ENCODE measurements at places on chromosomes 3 and 15.

GRCh38 chr15:36062357-36062756 lies 516.4 kb upstream of the DPH6 start:
- DNase-seq, result no peak

DNA sequence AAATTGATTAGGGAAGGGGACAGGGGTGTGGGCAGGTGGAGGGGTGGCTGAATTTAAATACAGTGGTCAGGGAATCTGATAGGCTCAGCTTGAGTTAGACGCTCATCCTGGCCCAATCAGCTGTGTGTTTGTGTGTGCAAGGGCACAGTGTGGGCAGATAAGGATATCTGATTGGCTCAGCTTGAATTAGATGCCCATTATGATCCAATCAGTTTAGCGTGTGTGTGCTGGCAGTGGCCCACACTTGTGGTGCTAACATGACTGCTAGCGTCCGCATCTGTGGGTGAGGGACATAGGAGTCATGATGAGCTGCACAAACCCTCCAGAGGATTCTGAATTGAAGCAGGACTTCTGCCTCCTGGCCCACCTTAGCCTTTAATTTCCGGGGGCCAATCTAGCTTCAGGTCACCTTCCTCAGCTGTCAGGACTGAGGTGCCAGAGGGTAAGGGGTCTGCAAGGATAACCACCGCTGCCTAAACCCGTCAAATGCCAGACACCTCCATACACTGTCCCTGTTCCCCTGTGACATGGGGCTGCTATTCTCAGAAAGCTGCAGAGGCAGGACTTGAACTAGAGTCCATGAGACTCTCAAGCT lies 97.3 kb downstream of the CORO2B start:
- no peak for DNase-seq

DNA sequence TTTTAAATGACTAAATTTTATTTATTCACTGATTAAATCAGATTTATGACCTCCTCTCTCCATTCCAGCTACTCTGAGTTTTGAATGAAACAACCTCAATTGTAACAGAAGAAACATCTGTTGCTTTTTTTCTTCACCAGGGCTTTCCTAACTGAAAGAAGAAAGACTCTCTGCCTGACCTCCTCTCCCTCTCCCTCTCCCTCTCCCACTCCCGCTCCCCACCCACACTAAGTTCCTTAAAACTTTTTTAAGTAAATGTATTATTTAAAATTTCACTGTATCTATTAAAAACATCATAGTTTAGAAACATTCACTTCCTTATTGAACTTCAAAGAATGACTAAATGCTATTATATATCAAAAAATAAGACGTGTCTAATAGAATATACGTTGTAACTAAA lies 122.0 kb downstream of the TFDP2 start:
- DNase-seq, result no peak

DNA sequence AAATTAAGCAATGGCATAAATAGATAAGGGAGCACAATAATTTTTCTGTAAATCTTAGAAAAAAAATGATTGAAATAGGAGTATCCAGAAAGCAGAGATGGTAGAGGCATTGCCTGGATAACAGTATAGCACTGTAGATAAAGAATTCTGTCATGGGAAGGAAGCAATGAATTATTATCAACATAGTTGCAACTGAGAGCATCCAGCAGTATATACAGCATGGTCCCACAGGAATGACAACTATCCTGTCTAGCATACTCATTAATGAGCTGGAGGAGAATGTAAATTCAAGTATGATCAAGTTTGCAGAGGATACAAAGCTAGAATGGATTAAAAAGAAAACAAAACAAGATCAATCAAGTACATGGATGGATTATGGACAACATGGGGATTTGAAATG lies 90.8 kb downstream of the DPH6 start:
- peak; percentile 11 for DNase-seq

GRCh38 chr3:99741588-99741987 lies 76.1 kb upstream of the CMSS1 start:
- no peak for DNase-seq

DNA sequence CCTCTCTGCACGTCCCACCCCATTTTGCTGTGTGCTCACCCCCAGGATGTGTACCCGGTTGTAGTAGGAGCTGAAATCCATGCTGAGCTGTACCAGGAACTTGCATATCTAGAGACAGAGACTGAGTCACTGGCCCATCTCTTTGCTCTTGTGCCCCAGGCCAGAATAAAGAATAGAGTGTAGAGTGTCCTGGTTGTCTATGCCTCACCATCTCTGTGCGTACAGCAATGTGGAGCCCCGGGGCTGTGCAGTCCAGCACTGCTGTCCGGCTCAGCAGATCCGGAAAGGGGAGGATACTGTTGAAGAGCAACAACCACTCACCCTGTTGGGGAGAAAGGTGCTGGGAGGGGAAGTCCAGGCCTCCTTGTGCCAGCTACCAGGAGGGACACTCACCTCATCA lies 2.6 kb downstream of the DALRD3 start:
- no peak for DNase-seq

- no peak for DNase-seq
These were observed 485.2 kb upstream of the ROBO2 start for GRCh38 chr3:76554707-76555106.

GRCh38 chr15:92097474-92098178 lies 244.1 kb downstream of the SLCO3A1 start:
- peak; percentile 69 for DNase-seq

DNA sequence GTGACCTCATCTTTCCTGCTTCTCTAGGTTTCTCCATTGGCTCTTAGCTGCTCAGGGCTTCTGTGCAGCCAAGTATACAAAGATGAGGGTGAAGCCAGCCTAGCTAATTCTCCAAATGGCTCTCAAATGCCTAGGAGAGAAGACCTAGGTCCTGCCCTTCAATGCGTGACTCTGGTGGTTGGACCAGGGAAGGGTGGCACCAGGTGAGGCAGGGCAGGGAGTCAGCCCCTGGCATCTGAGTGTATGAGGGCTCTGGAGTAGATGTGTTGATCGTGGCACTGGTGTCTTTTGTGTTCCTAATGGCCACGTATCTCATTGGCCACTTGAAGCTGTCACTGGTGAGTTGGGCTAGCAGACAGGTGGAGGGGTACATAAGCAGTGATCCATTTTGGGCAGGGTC lies 59.8 kb downstream of the PDIA5 start:
- no peak for DNase-seq

DNA sequence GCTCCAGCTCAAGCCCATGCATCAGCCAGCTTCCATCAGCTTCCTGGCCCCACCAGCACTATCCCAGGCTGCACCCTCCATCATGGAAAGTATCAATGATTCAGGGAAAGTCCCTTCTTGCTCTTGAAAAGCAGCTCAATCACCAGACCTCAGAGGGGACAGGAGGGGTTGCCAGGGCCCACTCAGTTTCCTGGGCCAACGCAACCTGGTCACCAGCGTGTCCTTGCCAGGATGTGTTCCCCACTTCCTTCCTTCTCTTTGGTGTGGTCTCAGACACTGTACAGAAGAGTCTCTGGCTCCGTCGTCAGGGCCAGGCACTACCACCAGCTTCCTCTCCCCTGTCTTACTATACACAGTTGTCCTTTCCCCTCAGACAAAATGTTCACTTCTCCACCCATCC lies 3.0 kb downstream of the HDC start:
- no peak for DNase-seq

- no peak for DNase-seq
These were observed 12.2 kb downstream of the TBL1XR1 start for GRCh38 chr3:177185035-177185574.

Data from lung microvascular endothelial cell (primary cell).